Fibroblast of lung (primary cell): ENCODE measurements at places on chromosomes 2 and 18. TPM values are rescaled to one million over a fixed set of nuclear protein-coding genes. Genes with fewer than 3 reads are reported as not detected.
A peak's percentile ranks its signal among the peaks of the same experiment; 100 is the strongest.

LHCGR gene
- 0.12 TPM in 1 of 2 replicates, not detected in the other for polyA plus RNA-seq

RAB6C gene
- 0.05 and 0.10 TPM in 2 replicates for polyA plus RNA-seq

HAUS1 gene
- 52.8 and 90.3 TPM in 2 replicates for polyA plus RNA-seq

CTAGE1 gene
- polyA plus RNA-seq: 0.02 TPM in 1 of 2 replicates, not detected in the other

FSHR gene
- not detected in 2 replicates for polyA plus RNA-seq

LRP2 gene
- not detected in 2 replicates for polyA plus RNA-seq

SERPINB13 gene
- not detected in 2 replicates for polyA plus RNA-seq

DNA sequence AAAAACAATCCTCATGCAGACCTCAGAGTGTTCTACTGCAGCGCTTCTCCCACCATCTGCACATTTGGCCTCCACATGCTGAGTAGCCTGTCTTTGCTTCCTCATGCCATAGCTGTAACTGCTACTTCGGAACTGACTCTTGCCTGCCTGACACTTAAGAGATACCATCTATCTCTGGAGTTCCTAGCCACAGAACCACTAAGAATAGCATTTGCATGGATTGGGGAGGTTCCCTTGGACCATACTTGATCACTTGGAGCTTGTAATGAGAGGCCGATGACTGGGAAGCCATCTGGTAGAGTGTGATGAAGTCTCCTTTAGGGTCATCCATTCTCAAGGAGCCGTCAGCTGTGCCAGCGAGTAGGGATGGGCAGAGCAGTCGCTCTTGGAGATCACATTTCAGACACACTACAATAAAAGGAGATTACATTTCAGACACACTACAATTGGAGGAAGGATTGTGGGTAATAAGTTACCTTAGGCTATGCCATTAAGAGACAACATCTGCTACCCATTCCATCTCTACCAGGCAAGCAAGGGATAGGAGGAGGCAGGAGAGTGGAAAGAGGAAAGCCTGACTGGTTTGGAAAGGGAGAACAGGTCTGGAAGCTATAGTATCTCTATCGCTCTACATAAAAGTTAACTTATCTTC is 21.8 kb downstream of the DOK1 start:
- peak; percentile 62 for DNase-seq

DNA sequence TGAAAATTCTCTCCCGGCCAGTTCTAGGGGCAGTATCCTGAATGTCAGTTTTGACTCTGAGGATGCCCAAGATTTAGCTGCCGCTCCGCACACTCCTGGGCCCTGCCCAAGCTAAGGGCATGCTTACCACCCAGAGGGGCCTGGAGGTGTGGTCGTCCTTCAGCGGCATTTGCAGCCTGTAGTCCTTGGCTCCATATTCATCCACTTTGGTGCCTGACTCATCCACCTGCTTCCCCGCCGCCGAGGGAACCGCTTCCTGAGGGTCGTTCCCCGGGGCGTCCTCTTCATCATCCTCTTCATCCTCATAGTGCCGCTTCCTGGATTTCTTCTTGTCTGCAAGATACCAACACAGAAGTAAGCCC is 577 bp downstream of the ERCC3 start:
- DNase-seq: peak; percentile 16

DNA sequence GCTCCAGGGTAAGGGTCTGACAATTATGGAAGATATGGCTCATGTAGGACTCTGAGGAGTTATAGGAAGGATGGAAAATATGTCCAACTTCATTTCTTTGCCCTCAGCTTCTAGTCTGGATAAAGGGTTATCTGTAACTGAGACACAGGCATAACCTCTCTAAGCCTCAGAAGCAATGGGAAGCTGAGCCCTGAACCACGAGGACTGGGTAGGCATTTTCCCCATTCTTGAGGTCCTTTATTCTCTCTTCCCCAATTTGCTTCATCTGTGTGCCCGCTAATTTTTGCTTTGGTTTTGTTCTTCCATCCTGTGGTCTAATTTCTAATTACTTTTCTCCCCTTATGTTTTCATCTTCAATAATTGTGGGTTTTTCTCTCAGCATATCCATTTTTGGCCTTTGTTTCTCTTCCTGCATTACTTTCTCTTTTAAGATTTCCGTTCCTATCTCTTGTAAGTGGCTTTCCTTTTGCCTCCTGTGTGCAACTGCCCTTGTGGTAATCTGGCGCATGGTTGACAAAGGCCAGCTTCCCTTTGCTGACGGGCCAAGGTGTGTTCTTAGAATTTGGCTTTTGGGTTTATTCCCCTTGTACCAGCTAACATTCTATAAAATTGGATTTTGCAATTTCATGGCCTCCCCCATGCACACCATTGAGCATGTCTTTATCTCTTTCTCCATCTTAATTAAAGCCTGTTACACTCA is 343.8 kb downstream of the TXNL1 start:
- no peak for DNase-seq

DNA sequence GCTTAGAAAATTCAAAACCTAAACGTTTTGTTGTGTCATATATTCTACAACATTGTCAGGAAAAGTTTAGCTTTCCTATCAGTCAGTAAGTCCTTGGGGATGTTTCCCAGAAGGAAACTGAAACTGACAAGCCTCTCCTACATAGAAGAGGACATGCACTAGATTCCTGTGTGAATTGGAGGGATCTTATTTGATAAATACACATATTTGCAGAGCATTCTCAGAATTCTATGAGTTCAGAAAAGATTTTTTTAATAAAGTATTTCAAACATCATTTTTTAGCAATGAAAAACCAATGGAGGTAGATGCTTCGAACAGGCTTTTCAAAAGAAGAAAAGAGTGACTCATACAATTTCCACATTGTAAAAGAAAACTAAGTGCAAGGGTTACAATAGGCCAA is 1706.7 kb downstream of the SUCLG1 start:
- DNase-seq: peak; percentile 9

- DNase-seq: no peak
These were observed 441.5 kb upstream of the POU3F3 start for GRCh38 chr2:104412384-104412783.

- peak; percentile 66 for DNase-seq
These were observed 34.2 kb downstream of the CERS6 start for GRCh38 chr2:168490015-168490874.

DNA sequence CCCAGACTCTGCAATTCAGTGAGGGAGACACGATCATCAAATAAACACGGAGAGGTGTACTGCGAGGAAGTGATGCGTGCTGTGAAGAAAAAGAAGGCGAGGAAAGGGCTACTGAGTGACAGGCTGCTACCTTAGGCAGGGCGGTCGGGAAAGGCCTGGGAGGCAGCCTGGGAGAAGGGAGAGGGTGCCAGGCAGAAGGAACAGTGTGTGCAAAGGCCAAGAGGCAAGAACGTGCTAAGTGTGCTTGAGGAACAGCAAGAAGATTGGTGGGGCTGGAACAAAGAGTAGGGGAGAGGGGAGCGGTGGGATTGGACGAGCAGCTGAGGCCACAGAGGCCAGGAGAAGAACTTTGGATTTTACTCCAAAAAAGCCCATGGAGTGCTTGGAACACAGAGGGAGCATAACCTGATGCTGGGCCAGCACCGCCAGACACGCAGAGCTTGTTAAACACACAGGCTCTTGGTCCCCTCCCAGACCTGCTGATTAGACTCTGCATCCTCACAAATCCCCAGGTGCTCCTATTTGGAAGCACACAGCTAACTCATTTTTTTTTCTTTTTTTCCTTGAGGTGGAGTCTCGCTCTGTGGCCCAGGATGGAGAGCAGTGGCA is 30.4 kb downstream of the SERTAD2 start:
- no peak for DNase-seq

DNA sequence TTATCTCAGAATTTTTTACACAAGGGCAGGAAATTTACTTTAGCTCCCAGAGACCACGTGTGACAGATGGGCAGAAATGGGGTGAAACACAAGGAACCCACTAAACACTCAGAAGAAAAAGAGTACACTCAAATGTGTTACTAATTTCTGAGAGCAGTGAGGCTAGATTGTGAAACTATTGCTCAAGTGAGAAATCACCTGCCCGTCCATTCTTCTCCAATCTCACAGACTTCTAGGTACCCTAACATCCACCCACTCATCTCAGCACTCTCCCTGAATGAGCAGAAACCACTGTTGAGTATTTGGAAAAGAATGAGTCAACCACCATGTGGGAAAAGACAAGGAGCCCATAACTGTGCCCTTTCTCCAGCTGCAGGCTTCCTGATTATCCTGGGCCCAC is 293.0 kb upstream of the CDH2 start:
- no peak for DNase-seq

- DNase-seq: no peak
These were observed 44.7 kb upstream of the HK2 start for GRCh38 chr2:74789271-74789670.

GRCh38 chr2:159297042-159297707 is 10.7 kb upstream of the WDSUB1 start:
- DNase-seq: no peak

DNA sequence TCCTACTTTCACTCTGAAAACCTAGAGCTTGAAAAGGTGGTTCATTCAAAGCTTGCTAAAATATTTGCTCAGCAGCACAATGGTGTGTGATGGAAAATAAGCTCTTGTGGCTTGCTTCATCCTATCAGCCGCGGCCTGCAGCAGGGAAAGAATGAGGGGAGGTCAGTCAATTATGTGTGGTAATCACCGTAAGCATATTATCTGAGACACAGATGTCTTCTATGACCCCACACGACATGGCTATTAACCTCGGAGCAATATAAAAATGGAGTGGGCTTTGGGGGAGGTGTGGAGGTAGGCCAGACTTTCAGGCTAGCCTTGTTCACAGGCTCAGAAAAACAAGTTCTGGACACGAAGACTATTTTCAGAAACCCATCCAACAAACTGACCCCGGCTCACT is 98.4 kb upstream of the SIX3 start:
- DNase-seq: no peak

DNA sequence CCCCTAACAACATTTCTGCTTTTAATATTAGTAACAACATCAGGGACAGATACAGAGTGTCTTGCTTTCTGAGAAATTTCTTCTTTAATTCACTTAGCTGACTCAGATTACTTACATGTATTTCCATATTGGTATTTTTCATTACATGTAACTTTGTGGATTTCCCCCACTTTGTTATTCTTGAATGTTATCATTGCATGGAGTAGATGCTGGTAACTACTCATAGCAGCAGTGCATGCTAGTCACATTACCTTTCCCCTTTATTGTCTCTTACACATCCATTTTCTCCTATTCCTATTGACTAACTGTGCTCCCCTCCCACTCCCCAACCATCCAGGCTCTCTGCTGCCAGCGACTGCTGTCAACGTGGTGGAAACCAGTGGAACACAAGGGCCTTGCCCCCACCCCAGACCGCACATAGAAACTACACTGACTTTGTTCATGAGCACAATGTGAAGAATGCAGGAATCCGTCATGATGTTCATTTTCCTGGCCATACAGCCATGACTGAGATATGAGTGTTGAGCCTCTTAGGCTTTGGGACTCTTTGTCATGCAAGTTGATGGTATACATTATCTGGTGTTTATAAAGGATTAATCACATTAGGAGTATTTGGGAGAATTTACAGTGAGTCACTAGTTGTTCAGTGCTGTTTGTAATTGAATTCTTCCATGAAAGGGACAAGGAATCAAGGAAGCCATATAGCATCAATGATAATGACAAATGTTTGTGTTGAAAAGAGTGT is 91.0 kb downstream of the EPB41L5 start:
- DNase-seq: peak; percentile 98

- peak; percentile 67 for DNase-seq
These were observed 259.2 kb downstream of the IKZF2 start for GRCh38 chr2:212892193-212892592.

DNA sequence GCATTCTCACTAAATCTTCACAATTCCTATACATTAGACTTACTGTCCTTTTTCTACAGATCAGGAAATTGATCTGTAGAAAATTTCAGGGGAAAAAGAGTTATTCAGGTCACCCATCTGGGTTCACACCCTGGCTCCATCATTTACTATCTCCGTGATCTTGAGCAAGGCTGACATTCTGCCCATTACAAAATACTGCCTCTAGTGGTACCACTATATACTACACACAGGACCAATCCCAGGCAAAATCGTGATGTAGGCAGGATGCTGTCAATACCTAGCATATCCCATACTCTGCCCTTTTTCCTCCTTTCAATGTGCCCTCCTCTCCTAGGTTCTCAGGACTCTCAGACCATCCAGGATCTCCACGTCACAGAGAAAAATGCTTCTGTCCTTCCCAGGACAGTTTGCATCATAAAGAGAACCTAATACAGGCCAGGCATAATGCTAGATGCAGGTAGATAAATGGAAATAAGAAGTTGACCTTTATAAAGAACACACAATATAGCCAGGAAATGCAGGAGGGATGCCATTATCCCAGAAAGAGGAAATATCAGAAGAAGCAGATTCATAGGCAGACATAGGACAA is 101.9 kb downstream of the CDH20 start:
- DNase-seq: peak; percentile 11

DNA sequence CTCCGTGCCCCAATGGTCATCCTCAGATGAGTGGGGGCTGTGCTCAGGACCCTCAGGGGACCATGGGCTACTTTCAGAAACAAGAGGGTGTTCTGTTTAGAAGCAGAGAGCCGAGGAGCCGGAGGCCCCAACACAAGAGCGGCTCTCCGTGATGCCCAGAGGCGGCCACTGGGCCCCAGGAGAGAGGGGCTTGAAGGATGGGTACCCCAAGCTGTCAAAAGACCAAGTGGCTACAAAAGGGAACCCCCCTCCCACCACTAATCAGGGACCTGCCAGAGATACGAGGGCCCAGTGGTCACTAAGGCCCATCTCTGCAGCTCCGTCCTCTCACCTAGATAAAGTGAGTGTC is 93.6 kb downstream of the HDAC4 start:
- no peak for DNase-seq

DNA sequence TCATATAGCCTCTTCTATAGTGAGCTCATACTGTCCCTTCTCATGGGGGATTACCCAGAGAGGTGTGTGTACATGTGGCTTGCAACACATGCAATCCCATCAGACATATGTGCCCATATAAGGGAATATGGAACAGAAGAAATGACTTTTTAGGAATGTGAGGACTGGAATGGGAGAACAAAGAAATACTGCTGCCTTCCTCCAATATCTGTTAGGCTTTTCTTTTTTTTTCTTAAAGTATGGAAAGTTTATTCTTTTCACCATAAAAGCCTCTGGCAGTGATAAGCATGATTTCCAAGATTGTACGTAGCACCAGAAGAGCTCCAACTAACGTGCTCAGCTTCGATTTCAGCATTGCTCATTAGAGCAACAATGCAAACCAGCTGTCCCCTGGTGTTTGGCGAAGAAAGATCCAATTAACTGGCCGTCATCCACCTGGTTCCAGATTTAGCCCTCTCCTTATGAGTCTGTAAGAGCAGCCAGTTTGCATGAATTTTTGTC is 113.6 kb downstream of the ADCYAP1 start:
- peak; percentile 85 for DNase-seq

DNA sequence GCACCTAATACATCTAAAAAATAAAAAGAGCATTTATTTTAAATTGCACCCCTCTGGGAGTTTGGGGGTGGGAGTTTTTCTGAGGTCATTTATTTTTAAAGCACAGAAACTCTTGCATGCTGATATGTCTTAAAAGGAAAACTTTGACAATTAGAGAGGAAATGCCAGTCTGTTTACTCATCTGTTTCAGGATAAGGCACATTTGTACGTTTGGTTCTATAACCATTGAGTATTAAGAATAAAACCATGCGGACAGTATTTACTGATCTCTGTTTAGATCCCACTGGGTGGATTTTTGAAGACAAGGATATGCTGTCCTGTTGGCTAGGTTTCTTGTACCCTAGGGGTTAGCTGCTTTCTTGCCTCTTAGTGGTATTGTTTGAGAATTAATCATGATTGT is 122.9 kb downstream of the TANC1 start:
- peak; percentile 75 for DNase-seq
